ENCODE measurements at places on chromosomes 3 and 15.

- DNase-seq: peak; percentile 46
Measured at GRCh38 chr15:81163961-81164800, 30.1 kb downstream of the CFAP161 start.

DNA sequence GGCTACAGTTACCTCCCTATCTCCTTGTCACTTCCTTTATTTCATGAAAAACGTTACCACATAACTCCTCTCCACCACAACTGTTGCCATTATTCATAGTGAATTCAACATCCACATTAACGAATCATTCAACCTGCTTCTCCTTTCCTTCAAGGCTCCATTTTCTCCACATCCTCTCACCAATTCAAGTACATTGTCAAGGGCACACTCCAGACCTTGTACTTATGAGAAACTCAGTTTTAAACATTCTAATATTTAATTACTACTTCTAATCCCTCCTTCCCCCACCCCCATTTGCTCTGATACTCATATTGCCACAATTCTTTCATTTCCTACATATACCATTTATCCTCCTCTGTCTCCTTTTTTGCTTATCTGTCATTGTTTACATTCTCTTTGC lies 871.2 kb downstream of the TUSC7 start:
- no peak for DNase-seq

- no peak for DNase-seq
Measured at GRCh38 chr3:175150812-175151401, 291.8 kb downstream of the NAALADL2 start.

DNA sequence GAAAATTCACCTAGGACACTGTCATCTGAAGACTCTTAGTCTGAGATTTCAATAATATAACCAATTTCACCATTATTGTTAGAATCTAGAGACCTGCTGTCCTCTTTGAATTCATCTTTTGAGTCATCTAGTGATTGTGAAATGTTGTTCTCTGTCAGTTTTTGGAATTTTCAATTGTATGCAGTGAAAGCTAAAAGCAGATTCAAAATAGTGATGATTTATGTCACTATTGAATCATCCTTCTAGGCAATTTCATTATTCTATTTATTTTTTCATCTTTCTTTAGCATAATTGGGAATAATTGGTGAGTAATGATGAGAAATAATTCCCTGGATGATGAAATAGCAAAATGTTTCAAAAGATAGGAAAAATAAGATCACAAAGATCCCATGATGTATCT lies 101.7 kb upstream of the EIF1B start:
- DNase-seq: peak; percentile 69

DNA sequence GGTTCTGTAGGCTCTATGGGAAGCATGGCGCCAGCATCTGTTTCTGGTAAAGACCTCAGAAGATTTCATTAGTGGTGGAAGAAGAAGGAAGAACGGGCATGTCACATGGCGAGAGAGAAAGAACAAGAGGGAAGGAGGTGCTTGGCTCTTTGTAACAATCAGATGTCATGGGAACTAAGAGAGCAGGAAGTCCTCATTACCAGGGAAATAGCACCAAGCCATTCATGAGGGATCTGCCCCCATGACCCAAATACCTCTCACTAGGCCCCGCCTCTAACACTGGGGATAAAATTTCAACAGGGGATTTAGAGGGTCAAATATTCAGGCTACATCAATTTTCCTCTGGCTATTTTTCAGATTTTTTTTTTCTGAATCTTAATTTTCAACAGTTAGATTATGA lies 954.3 kb downstream of the SQOR start:
- DNase-seq: no peak

- DNase-seq: no peak
Measured at GRCh38 chr3:100205171-100205570, 55.6 kb upstream of the TBC1D23 start.

GRCh38 chr3:59527493-59527892 lies 477.7 kb upstream of the CFAP20DC start:
- DNase-seq: no peak

DNA sequence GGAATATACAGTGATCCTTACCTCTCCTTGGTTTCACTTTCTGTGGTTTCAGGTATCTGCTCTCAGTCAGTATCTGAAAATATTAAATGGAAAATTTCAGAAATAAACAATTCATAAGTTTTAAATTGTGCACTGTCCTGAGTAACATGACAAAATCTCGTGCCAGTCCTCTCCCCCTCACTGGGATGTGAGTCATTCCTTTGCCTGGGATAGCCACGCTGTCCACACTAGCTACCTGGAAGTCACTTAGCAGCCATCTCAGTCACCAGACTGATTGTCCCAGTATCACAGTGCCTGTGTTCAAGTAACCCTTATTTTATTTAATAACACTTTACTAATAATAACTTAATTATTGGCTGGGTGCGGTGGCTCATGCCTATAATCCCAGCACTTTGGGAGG lies 15.3 kb upstream of the KLHL25 start:
- DNase-seq: no peak

DNA sequence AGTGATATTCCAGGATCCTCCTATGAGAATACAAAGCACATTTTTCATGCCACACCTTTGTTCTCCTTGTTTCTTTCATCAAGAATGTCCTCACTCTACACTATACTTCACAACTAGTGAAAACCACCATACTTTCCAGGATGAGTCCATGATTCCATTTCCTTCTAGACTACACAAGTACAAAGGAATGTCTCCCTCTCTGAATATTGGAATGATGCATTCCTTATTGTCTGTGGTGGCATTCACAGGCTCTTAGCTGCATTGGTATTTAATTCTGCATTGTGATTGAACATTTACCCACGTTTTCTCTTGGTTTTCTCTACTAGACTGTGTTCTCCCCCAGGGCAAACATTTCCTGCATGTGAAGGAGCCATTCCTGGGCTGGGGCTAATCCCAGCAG lies 217.5 kb downstream of the RAP2B start:
- DNase-seq: no peak

DNA sequence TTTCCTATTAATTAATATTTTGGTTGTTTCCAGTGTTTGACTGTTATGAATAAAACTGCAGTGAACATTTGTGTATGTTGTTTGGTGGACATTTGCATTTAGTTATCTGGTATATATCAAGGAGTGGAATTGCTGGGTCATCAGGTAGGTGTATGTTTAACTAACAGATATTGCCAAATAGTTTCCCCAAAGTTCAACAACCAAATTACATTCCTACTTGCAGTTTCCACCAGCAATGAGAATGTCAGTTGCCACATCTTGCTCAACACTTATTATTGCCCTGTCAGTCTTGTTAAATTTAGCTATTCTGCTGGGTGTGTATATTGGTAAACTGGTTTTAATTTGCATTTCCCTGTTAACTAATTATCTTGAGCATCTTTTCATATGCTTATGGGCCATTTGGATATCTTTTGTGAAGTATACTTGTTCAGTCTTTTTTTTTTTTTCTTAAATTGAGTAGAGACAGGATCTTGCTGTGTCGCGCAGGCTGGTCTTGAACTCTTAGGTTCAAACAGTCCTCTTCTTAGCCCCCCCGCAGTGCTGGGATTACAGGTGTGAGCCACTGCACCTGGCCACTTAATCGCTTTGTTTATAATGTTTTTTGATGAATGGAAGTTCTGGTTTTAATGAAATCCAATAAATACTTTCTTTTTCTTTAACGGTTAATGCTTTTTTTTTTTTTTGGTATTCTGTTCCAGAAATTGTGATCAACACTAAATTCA lies 7.9 kb downstream of the FEM1B start:
- no peak for DNase-seq

DNA sequence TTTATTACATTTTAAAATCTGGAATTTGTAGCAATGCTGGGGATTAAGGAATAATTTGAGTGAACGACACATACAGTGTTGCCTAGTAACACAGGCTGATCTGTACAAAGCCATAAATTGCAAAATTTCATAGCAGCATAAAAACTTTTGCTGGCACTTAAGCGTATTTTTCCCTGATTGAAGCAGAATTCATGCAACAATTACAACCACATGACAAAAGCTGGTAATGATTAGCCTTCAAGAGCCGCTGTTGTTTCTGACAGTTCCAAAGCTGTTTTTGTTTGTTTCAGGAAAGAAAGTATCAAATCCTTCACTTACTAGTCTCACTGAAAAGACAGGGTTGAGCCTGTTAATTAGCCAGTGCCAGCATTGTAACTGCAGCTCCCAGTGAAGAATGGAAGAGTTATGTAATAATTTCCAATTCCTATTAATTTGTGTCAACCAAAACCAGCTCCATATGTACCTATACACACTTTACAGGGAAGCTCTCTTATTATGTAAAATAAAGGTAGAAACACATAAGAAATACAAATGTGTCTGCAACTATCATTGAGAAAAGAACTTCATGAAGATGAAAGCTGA lies 60.7 kb downstream of the AGTR1 start:
- peak; percentile 35 for DNase-seq

DNA sequence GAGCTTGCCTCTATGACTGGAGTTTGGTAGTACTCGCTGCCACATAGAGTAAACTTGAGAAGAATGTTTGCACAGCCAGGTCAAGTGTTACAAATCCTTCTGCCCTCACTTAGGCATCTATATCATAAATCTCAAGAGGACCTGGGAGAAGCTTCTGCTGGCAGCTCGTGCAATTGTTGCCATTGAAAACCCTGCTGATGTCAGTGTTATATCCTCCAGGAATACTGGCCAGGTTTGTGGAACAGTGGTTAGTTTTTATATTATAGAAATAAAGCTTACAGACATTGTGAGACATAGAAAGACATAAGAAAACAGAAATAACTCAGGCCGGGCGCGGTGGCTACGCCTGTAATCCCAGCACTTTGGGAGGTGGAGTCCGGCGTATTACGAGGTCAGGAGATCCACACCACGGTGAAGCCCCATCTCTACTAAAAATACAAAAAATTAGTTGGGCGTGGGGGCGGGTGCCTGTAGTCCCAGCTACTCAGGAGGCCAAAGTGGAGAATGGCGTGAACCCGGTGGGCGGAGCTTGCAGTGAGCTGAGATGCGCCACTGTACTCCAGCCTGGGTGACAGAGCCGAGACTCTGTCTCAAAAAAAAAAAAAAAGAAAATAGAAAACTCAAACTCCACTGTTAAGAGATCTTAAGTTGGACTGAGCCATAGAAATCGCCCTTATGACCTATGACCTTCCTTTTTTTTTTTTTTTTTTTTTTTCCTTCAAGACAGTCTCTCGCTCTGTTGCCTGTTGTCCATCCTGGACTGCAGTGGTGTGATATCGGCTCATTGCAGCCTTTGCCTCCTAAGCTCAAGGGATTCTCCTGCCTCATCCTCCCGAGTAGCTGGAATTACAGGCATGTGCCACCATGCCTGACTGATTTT lies 2.2 kb downstream of the RPSA start:
- no peak for DNase-seq

GRCh38 chr3:161069511-161070251 lies 35.5 kb downstream of the B3GALNT1 start:
- peak; percentile 91 for DNase-seq

- DNase-seq: no peak
Measured at GRCh38 chr3:143648708-143649107, 199.6 kb downstream of the SLC9A9 start.

DNA sequence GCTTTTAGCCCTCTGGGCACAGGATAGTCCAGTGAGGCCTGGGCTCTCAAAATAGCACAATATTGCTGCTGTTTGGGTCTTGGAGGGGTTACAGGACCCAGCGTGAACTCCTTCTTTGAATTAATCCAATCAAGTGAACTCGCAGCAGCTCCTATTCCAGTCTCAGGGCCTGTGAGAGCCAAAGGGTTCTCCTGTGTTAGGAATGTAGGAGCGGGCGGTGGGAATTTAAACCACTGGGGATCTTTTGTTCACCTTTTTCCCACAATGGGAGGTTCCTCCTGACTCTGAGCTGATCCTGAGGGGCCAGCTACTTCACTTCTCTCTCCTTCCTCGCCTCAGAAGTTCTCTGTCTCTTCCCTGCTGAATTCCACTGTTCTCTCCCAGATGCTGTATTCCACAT lies 504.0 kb downstream of the UNC13C start:
- DNase-seq: no peak

GRCh38 chr3:40962721-40963120 lies 236.6 kb upstream of the CTNNB1 start:
- no peak for DNase-seq

- no peak for DNase-seq
Measured at GRCh38 chr3:147049821-147050220, 356.5 kb downstream of the ZIC4 start.

DNA sequence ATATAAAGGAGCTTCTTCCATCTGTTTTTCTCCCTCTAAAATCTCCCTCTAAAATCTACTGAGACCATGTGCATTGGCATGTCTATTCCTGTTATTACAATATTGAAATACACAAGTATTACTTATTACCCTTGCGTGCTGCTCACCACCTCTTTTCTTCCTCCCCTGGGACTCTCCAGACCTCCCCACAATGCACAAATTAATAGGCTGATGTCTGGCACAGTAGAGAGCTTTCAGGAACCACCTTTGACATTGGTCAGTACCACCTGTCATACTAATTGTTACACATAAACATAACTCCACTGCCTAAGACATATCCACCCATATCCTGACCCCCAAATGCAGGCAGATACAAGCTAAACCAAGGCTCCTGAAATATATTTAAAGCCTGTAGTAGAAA lies 722.6 kb downstream of the FHIT start:
- no peak for DNase-seq

- no peak for DNase-seq
Measured at GRCh38 chr3:37598808-37599581, 262.7 kb upstream of the CTDSPL start.

DNA sequence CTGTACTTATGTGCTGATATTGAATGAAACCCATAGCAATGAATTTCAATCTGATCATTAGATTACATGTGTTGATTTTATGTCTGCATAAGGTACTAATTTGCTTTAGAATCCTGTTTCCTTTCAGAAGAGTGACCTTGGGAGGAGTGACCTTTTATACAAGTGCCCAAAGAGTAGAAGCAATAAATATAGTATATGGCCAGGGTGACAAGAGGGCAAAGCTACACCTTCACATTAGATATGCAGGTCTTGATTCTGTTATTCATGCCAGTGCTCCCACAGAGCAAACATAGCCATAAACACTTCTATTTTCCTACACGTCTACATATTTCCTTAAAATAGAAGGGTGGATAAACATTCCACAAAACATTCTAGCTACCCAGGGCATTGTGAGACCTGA lies 158.2 kb upstream of the RAP2B start:
- no peak for DNase-seq

- peak; percentile 86 for DNase-seq
Measured at GRCh38 chr15:41490355-41490754, 3.3 kb upstream of the ITPKA start.

DNA sequence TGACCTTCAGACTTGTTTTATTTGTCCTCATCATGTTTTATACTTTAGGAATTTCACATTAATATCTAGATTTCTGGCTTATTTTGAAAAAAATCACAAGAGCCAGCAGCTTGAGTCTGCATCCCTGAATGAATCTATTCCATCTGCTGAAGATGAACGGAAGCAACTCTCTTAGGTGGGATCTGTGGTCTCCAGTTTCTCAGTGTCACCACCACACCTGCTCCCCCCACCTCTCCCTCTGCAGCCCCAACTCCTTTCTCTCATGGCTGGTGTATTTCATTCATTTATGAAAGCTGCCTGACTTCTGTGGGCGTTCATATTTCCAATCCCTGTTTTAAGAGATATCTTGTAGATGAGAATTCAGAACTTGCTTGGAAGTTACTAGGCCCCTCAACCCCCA lies 102.1 kb upstream of the AGBL1 start:
- DNase-seq: no peak

GRCh38 chr3:186540835-186541226 lies 3.3 kb downstream of the CRYGS start:
- DNase-seq: no peak

- no peak for DNase-seq
Measured at GRCh38 chr3:133487920-133488540, 85.5 kb upstream of the CDV3 start.
